SJSA1 (cell line): ENCODE measurements at places on chromosomes 4 and X. TPM values are rescaled to one million over a fixed set of nuclear protein-coding genes. Genes with fewer than 3 reads are reported as not detected.

DNA sequence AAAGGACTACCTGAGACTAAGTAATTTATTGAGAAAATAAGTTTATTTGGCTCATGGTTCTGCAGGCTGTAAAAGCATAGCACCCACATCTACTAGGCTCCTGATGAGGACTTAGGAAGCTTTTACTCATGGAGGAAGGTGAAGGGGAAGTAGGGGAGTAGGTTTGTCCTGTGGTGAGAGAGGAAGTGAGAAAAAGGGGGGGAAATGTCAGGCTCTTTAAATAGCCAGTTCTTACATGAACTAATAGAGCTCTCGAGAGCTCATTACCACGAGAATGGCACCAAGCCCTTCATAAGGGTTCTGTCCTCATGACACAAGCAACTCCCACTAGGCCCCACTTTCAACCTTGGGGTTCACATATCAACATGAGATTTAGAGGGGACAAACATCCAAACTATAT is 125.5 kb upstream of the NRK start:
- no peaks in the 10 kb centered on the region for H3K36me3 ChIP-seq
- DNase-seq: no peak
- H3K4me1 ChIP-seq: peaks cover 6% of the 10 kb centered on the region
- no peak overlapping the region for H3K4me3 ChIP-seq

DNA sequence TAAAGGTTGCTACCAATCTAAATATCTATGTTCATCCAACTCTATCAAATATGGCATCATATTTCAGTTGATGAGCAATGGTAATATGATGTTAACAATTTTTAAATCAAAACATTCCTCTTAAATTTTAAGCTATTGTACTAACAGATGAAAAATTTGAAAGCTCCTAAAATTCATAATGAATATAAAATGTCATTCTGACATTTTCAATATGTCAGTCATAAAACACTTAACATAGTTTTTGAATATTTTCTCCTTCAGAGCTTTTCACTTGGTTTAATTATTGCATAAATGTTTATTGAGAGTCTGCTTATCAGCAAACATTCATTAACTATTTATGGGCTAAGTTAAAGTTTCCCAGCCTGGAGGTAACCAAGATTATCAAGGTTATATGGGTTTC is 11.8 kb downstream of the ARSJ start:
- no peaks in the 10 kb centered on the region for H3K27me3 ChIP-seq
- H3K4me1 ChIP-seq: peaks cover 19% of the 10 kb centered on the region
- peaks cover 90% of the 10 kb centered on the region for H3K36me3 ChIP-seq
- DNase-seq: no peak
- H3K27ac ChIP-seq: no peak overlapping the region

DNA sequence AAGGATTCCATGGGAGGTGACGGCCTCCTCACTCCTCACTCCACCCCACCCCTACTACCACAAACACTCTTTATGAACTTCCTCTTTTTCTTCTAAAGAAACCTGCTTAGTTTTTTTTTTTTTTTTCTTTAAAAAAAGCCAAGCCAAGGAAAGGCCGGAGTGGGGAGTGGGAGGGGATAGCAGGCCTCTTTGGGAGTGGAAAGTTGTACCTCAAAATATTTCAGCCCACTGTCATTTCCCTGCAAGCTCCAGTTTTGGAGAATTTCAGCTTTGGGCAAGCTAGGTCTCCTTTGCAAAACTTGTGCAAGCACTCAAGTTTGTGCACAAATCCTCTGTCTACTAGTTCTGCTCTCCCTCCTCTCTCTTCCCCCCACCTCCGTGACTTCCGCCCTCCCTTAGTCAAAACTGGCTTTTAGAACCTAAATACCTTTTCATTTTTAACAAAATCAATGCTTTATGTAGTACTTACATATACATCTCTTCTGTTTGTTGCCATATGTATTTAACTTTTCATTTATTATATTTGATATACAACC is 512 bp upstream of the ANTXR2 start:
- no peak for DNase-seq
- H3K36me3 ChIP-seq: peaks cover 24% of the 10 kb centered on the region
- peak overlapping the region; percentile 74 for H3K4me3 ChIP-seq
- H3K27ac ChIP-seq: peak overlapping the region; percentile 78
- peaks cover 29% of the 10 kb centered on the region for H3K4me1 ChIP-seq

GRCh38 chr4:79083406-79084010 is 144.3 kb upstream of the PAQR3 start:
- no peaks in the 10 kb centered on the region for H3K27me3 ChIP-seq
- no peak overlapping the region for H3K27ac ChIP-seq
- no peak overlapping the region for H3K4me3 ChIP-seq
- no peak for DNase-seq

DNA sequence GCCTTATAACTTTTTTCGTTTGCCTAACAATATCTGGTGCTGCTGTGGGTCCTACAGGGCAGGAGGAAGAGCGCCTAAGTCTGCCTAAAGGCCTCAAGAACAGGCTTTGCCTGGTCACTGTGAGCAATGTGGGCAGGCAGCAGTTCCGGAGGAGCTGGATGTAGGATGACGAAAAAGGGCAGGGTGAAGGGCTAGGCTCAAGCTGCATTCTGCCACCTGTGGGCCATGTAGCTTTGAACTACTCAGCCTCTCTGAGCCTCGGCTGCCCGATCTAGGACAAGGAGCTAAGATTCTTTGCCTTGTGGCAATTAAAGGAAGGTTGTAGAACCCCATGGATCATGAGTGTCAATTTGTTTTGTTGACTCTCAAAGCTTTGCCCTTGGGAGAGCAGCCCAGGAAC is 57.1 kb upstream of the MAMLD1 start:
- no peak for DNase-seq
- H3K27ac ChIP-seq: no peak overlapping the region
- H3K4me1 ChIP-seq: no peaks in the 10 kb centered on the region
- no peak overlapping the region for H3K4me3 ChIP-seq
- H3K36me3 ChIP-seq: no peaks in the 10 kb centered on the region

DNA sequence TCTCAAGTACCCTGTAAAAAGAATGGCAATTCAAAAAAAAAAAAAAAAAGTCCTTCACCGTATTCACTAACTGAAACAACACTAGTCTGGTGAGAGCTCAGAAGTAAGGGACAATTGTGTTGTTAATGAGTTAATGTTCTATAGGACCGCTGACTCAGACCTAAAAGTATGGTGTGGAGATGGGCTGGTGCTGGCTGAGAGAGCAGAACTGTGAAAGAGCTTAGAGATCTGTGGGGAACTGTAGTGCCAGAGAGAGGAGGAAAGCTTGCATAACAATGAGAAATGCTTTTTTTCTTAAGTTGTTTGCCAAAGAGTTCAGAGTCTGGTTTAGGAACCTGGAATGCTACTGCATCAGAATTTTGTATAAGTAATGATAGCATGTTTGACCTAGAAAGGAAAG is 65.1 kb downstream of the LHFPL1 start:
- H3K27ac ChIP-seq: no peak overlapping the region
- no peaks in the 10 kb centered on the region for H3K36me3 ChIP-seq
- no peaks in the 10 kb centered on the region for H3K27me3 ChIP-seq
- H3K4me3 ChIP-seq: no peak overlapping the region
- no peaks in the 10 kb centered on the region for H3K4me1 ChIP-seq
- no peak for DNase-seq

DNA sequence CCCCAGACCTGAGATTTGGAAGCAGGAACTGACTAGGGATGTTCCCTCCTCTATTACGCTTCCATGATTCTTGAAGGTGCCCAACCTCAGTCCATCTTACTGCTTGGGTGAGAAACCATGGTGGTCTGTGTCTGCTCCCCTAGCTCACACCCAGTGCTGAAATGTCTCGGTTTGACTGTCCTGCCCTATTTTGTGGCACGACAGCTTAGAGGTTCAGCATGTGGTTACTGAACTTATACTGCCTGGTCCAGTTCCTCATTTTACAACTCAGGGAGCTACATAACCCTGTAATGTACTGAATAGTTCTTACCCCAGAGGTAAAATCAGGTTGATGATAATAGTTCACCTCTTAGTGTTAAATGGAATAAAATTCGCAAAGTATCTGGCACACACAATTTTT is 203.1 kb downstream of the RBM46 start:
- H3K4me3 ChIP-seq: no peak overlapping the region
- no peaks in the 10 kb centered on the region; the same call in 1 of the 2 replicates for H3K27me3 ChIP-seq
- no peaks in the 10 kb centered on the region for H3K36me3 ChIP-seq
- no peaks in the 10 kb centered on the region for H3K4me1 ChIP-seq

- H3K27me3 ChIP-seq: no peaks in the 10 kb centered on the region
- H3K36me3 ChIP-seq: no peaks in the 10 kb centered on the region
- no peak for DNase-seq
- no peak overlapping the region for H3K4me3 ChIP-seq
Observed at GRCh38 chr4:10046471-10046870, 25.2 kb upstream of the SLC2A9 start.

- H3K27me3 ChIP-seq: no peaks in the 10 kb centered on the region
- H3K4me3 ChIP-seq: no peak within 1 kb of the TSS
- H3K36me3 ChIP-seq: no peaks in the 10 kb centered on the region
- no peak within 1 kb of the TSS for H3K27ac ChIP-seq
- H3K4me1 ChIP-seq: no peaks in the 10 kb centered on the region
Observed at GRCh38 chrX:78327370-78328086, at the start of gene CYSLTR1. CYSLTR1 (minus strand) TSS chrX:78327611; CDS start chrX:78273746, 53,865 bp downstream.

DNA sequence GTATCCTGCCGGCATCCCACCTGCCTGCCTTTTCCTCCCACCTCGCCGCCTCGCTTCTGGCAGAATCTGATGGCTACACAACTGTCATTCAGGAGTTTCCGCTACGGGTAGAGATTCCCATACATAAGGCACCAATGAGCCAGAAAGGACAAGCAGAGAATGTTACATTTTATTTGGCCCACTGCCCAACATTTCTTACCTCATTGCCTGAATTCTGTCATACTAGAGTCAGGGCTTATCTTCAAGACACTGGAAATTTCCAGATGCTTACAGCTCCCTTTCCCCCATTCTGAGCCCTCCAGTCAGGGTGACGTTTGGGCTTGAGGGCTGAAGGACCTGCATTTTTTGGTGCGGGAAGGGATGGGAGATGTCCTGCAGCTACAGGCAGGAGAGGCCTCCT is 113.0 kb downstream of the NHS start:
- no peak for DNase-seq
- H3K4me3 ChIP-seq: no peak overlapping the region
- H3K27ac ChIP-seq: no peak overlapping the region
- no peaks in the 10 kb centered on the region for H3K4me1 ChIP-seq
- no peaks in the 10 kb centered on the region for H3K36me3 ChIP-seq

DNA sequence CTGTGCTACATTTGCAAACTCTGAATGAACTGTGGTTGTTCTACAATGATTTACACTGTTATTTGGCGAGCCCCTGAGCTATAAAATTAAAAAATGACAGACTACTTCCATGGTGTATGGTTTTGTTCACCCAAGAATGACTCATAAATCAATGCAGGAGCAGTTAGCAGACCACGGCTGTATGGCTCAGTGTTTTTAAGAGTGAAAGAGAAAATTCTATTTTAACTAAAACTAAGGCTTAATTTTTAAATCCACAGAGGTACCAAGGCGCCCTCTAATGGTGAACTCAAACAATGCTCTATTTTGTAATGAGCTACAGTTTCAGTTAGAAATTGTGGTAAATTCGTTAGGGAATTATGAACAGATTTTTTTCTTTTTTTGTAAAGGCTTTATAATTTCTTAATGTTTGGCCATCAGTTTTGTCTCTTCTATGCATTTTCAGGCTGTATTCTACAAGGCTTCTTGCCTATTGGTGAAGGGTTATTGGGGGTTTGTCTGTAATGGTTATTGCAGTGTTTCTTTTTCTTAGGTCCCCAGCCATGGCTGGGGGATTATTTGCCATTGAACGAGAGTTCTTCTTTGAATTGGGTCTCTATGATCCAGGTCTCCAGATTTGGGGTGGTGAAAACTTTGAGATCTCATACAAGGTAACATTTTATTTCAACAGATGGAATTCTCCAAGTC is 32.5 kb downstream of the HMGB2 start:
- no peaks in the 10 kb centered on the region for H3K36me3 ChIP-seq
- no peak overlapping the region for H3K27ac ChIP-seq

- H3K27ac ChIP-seq: no peak overlapping the region
- H3K27me3 ChIP-seq: no peaks in the 10 kb centered on the region
- no peak for DNase-seq
Observed at GRCh38 chrX:119189115-119189514, 47.0 kb upstream of the PGRMC1 start.

DNA sequence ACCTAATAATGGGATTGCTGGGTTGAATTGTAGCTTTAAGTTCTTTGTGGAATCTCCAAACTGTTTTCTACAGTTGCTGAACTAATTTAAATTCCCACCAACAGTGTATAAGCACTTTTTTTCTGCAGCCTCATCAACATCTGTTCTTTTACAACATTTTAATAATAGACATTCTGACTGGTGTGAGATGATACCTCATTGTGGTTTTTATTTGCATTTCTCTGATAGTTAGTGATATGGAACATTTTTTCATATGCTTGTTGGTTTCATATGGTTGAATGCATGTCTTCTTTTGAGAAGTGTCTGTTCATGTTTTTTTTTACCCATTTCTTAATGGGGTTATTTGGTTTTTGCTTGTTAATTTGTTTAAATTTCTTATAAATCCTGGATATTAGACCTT is 1718.9 kb downstream of the C4orf33 start:
- H3K36me3 ChIP-seq: no peaks in the 10 kb centered on the region
- no peak overlapping the region for H3K4me3 ChIP-seq
- no peaks in the 10 kb centered on the region for H3K27me3 ChIP-seq
- H3K4me1 ChIP-seq: no peaks in the 10 kb centered on the region
- no peak for DNase-seq
- H3K27ac ChIP-seq: no peak overlapping the region

KLHL15 gene
- 9.4 and 12.8 TPM in 2 replicates for total RNA-seq

PAGE2B gene
- not detected in 2 replicates for total RNA-seq

RAB39B gene
- total RNA-seq: not detected in 2 replicates

SLC25A4 gene
- total RNA-seq: 9.4 and 13.2 TPM in 2 replicates
